ENCODE measurements at places on chromosomes 2 and 18.

GRCh38 chr2:72494392-72494791 is 331.4 kb downstream of the EXOC6B start:
- no peak for DNase-seq

DNA sequence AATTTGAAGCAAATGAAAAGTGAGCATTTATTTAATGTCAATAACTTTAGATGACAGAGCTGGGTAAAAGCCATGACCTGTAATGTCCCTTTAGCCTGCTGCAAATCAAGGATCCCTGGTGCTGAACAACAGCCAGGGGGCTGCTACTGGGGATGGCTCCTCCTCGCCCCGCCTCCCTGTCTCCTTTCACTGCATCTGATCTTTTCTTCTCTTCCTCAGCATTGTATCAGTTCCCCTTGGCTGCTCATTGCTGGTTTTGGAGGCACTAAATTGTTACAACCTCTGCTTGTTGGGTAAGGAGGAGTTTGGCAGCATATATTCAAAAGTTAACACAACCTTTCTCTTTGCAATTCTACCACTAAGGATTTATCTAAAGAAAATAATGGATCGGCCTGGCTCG is 236.3 kb upstream of the ID2 start:
- no peak for DNase-seq

DNA sequence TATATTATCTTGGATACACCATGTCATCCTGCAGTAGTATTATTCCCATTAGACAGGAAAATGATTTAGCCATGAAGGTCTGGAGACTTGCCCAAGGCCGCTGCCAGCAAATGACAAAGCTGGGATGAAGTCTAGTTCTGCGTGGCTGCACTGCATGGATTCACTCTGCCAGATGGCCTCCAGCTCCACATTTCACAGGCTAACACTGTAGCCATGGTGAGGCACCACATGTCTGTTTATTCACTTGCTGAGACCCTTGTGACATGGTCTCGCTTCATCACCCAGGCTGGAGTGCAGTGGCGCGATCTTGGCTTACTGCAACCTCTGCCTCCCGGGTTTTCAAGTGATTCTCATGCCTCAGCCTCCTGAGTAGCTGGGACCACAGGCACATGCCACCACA is 31.5 kb upstream of the SCG2 start:
- no peak for DNase-seq

GRCh38 chr2:226550801-226551200 is 248.8 kb downstream of the IRS1 start:
- no peak for DNase-seq

- DNase-seq = no peak
Observed at GRCh38 chr2:177171418-177171865, 41.2 kb upstream of the HNRNPA3 start.

DNA sequence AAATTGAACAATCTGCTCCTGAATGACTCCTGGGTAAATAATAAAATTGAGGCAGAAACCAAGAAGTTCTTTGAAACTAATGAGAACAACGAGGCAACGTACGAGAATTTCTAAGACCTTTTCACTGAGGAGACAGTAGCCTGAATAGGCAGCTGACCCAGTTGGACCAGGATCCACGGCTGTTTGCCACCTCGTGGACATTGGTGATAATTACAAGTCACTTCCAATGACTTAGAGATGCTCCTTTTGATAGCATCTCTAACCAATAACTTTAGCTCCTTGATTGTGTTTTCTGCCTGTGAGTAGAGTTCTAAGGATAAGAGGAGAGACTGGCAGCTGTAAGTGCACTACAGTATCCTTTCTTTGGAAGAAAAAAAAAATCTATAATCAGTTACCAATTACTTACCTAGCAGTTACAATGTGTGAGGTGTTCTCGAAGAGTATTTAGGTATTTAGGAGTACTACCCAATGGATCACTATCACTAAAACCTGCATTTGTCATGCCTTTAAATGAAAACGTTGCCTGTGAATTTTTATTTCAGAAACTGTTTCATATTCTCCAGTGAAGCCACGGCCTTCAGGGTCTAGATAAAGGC is 31.3 kb upstream of the CNTNAP5 start:
- peak; percentile 29 for DNase-seq
